ENCODE measurements at places on chromosomes 11 and 22. TPM values are rescaled to one million over a fixed set of nuclear protein-coding genes. Genes with fewer than 3 reads are reported as not detected.

TSKU gene
- total RNA-seq: 8.2 TPM

FOLR2 gene
- not detected for total RNA-seq

CRKL gene
- 23.1 TPM for total RNA-seq

CHRM1 gene
- total RNA-seq: 1.3 TPM

OR8G5 gene
- total RNA-seq: not detected

GGT5 gene
- not detected for total RNA-seq

NDUFV1 gene
- 274 TPM for total RNA-seq

ZBTB44 gene
- total RNA-seq: 18.5 TPM

ELFN2 gene
- total RNA-seq: 0.07 TPM

MS4A12 gene
- not detected for total RNA-seq

PRG3 gene
- not detected for total RNA-seq

TCN1 gene
- total RNA-seq: not detected

SGSM1 gene
- total RNA-seq: not detected

CWF19L2 gene
- 3.7 TPM for total RNA-seq

ZDHHC24 gene
- 21.8 TPM for total RNA-seq

TIGD3 gene
- 2.2 TPM for total RNA-seq

CASP5 gene
- total RNA-seq: not detected

LRRC51 gene
- total RNA-seq: 11.6 TPM

CACNA1I gene
- total RNA-seq: not detected

OR52N4 gene
- total RNA-seq: not detected

DNA sequence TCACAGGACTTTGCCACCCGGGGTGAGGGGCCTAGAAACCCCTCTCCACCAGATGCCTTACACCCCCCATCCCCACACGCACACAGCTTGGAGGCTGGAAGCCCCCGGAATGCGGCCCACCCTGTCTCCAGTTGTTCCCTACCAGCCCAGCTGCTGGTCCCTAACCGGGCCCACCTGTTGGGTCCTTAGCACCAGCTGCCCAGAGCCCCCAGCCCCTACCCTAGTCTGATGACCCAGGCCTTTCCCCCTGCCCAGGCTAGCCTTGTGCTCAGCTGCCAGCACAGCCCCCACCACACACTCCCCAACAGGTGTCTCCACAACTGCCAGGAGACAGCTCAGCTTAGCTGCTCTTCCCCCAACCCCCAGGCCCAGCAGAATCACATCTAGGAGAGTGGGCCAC is 67.1 kb downstream of the CDKN1C start:
- no peak for DNase-seq

DNA sequence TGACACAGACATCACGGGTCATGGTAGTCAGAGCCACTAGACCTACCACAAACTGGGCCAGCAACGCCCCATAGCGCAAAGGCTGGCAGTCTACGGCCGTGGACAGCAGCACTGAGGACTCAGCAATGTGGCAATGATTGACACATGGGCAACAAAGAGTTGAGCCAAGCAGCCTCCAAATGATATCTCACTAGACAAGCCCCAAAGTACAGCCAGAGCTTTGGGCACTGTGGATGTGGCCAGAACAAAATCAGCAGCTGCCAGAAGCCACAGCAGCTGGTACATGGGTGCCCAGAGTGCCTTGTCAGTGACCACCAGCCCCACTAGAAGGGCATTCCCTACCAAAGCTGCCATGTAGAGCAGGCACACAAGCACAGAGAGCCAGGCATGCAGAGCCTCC is 11.2 kb upstream of the UBQLNL start:
- DNase-seq: no peak

- no peak for DNase-seq
Measured at GRCh38 chr22:33002035-33002434, 56.1 kb downstream of the SYN3 start.

DNA sequence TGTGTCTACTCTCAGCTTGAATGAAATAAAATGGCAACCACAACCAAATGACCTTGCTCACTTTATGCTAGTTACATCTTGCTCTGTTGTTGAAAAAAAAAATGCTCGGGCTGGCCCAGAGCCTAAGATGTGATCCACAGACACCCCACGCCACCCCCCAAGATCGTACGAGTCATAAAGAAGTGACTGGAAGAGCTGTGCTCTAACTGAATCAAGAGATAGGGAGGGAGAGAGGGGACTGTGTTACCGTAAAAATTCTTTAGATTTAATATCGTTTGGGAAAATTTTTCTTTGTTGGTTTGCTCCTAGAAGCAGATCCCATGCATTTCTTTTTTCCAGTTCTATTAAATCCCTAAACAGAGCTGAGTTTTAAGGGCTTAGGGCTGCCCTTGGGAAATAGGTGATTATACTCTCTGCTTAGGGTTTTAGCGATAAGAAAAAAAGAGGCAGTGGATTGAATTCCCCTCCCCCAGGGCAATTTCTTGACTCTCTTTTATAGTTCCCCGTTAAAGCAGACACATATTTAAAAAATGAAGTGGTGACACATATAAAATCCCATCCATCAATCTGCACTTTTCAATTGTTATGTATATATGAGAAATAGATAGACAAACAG is 14.5 kb downstream of the MAML2 start:
- DNase-seq: no peak

- DNase-seq: no peak
Measured at GRCh38 chr22:29230972-29231875, 25.5 kb downstream of the EMID1 start.

DNA sequence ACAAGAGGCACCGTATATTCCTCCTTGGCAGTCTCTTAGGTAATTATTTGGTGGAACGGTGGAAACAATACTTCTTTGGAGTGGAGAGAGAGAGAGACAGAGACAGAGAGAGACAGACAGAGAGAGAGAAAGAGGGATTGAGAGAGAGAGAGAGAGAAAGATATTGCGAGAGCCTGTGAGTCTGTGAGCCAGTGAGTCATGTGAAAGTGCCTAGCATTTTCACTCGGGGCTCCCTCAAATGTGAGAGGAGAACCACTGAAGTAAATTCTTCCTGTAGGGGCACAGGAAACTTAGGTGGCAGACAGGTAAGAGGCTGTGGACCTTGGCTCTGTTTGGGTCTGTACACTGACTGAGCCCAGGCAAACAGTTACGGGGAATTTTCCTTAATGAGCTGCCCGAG is 31.6 kb upstream of the SNX19 start:
- no peak for DNase-seq

DNA sequence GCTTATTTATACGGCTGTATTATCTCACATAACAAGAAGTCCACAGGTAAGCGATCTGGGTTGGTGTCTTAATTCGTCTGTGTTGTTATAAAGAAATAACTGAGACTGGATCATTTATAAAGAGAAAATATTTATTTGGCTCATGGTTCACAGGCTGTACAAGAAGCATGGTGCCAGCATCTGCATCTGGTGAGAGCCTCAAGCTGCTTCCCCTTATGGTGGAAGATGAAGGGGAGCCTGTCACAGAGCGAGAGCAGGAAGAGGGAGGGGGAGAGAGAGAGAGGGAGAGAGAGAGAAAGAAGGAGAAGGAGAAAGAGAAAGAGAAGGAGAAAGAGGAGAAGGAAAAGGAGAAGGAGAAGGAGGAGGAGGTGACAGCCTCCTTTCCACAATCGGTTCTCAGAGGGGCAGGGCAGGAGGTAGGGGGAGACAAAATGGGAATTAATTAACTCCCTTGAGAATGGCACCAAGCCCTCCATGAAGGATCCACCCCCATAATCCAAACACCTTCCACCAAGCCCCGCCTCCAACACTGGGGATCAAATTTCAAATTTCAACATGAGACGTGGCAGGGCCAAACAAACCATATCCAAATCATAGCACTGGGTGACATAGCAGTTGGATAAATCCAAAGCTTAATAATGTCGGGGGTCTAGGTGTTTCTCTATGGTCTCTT is 15.0 kb upstream of the TRIM44 start:
- DNase-seq: no peak

GRCh38 chr11:31127290-31127689 is 242.2 kb downstream of the DCDC1 start:
- DNase-seq: no peak

DNA sequence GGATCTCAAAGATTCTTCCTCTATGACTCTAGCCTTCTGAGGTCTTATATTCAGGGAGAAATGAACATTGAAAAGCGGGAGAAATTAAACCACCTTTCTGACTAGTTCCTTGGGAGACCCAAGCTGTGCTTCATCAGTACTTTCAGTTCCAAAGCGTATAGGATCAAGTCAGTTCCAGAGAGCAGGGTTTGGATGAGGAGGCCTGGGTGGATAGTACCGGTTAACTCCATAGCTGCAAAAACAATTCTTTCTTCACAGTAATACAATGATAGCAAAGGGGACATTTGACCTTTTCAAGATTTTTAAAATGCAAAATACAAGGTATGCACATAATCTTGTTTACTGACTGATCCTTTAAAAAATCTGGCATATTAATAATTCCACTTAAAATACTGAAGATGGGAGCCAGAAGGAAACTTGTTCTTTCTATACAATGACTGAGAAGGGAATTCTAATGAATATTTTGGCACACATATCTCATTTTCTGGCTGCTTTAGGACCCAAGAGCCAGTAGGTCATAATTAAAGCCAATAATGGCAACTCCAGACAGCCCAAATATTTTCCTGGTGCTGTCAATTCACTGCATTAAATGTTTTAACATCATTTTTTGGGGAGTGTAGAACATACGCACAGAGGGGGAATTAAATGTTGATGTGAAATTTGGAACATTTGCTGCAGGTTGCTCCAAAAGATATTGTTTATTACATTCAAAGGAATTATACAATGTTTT is 16.0 kb downstream of the ADM start:
- no peak for DNase-seq

GRCh38 chr11:69461272-69461962 is 20.0 kb upstream of the LINC01488 start:
- DNase-seq: no peak

DNA sequence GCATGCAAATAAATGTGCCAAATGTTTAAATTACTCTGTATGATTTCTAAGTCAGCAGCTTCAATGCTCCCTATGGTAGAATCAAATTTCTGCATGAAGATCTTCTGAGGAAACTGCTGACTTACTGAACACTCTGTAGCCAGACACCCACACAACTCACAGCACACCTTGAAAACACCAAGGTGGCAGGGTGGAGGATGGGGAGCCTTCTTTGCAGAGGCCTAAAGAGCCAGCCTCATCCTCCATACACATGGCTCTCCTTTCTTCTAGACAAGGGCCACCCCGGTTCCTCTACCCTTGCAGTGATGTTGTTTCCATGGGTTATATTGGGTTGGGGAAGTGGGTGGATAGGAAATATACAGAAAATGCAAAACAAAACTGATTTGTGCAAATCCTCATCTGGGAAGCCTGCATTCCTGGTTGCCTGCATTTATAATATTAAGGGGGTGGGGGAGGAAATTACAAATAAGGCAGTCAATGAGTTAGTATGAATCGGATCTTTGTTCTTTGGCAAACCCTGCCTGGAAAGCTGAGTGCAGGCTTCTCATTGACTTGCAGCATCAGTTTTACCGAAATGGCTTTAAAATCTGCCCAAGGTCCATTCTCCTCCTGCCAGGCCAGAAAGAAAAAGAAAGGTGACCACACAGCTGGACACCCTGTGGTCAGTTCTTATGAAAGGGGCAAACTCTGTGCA is 15.8 kb upstream of the ETS1 start:
- DNase-seq: no peak

DNA sequence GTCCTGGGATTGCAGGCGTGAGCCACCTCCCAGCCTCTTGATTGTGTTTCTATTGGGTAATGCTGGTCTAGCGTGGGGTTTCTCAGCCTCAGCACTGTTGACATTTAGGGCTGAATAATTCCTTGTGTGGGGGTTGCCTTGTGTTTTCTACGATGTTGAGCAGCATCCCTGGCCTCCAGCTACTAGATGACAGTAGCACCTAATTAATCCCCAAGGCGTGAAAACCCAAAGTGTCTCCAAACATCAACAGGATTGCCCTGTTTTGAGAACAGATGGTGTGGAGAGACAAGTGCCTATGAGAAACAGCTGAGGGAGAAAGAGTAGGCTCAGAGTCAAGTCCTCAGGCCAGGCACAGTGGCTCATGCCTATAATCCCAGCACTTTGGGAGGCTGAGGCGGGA is 67.2 kb downstream of the SGSM1 start:
- DNase-seq: no peak

- no peak for DNase-seq
Measured at GRCh38 chr11:114073007-114073827, 13.7 kb downstream of the ZBTB16 start.

DNA sequence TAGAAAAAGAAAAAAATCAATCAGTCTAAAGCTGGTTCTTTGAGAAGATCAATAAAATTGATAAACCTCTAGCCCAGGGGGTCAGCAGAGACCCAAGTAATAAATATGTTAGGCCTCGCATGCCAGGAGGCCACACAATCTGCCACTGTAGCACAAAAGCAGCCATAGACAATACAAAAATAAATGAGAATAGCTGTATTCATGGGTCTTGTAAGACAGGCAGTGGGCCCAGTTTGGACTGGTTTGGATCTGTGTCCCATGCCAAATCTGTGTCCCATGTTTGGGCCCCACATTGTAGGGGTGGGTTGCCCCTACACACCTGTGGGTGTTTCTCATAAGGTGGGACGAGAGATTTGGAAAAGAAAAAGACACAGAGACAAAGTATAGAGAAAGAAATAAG is 6.6 kb upstream of the PLAAT4 start:
- no peak for DNase-seq

GRCh38 chr11:128776069-128776423 is 82.2 kb downstream of the FLI1 start:
- no peak for DNase-seq

- DNase-seq: no peak
Measured at GRCh38 chr11:78399136-78399535, 18.5 kb downstream of the GAB2 start.

GRCh38 chr11:101326141-101326540 is 196.5 kb upstream of the PGR start:
- no peak for DNase-seq

- DNase-seq: peak; percentile 51
Measured at GRCh38 chr11:45772986-45773785, 31.8 kb upstream of the SLC35C1 start.

GRCh38 chr11:21625982-21626381 is 566.9 kb upstream of the ANO5 start:
- peak; percentile 26 for DNase-seq

DNA sequence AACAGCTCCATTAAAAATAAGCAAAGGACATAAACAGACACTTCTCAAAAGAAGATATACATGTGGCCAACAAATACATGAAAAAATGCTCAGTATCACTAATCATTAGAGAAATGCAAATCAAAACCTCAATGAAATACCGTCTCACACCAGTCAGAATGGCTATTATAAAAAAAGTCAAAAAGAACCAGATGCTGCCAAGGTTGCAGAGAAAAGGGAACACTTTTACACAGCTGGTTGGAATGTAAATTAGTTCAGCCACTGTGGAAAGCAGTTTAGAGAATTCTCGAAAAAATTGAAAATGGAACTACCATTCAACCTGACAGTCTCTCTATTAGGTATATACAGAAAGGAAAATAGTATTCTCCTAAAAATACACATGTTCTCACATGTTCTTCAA is 102.4 kb upstream of the FIBIN start:
- DNase-seq: no peak

- no peak for DNase-seq
Measured at GRCh38 chr11:10746871-10747270, 4.2 kb upstream of the CTR9 start.

DNA sequence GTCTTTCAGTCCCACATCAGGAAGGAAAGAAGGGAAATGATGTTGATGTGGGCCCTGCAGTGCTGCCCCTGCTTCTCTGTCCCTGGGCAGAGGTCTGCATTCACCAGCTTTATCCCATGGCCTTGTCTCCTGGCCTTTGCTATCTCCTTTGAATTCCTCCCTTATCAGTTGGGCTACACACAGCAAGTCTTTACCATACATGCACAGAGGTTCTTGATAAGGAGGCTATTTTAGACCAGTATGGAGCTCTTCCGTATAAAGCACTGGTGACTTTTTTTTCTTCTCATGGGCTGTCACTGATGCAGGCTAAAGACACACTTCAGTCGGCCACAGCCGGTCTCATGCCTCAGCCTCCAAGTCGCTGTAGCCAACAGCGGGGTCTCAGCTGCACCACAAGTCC is 20.2 kb downstream of the MYO18B start:
- DNase-seq: no peak
